ENCODE measurements at places on chromosomes 16 and 17. TPM values are rescaled to one million over a fixed set of nuclear protein-coding genes. Genes with fewer than 3 reads are reported as not detected.

AURKB gene
- polyA plus RNA-seq, result 22.6 TPM

GRCh38 chr17:58315281-58315711, 13.3 kb downstream of the TSPOAP1 start:
- no peak for DNase-seq

C16orf86 gene
- polyA plus RNA-seq, result 1.4 TPM

DNA sequence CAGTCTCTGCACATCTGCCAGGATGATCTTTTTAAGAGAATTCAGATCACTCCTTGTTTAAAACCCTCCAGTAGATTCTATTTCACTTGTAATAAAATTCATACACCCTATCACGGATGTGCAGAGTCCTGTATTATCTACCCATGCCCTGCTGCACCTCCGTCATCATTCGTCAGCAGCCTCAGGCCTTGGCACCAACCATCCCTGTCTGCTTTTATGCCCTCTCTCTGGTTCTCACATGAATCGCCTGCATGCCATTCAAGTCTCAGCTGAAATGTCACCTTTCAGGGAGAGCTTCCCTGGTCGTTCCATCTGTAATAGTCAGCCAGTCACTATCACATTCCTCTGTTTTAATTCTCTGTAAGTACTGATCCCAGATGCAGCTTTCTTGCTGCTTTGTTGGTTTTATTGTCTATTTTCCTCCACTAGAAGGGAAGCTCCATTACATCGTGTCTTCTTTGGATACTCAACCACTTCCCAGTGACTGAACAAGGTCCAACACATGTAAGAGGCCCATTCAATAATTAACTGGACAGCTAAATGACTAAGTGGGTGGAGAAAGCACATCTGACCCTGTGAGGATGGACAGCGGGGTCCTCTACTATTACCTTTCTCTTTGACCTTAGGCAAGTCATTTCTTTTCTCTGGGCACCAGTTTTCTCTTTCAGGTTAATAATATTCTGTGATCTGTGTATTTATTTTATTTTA, 81.2 kb upstream of the GOT2 start:
- DNase-seq, result no peak

ASPSCR1 gene
- 24.9 TPM for polyA plus RNA-seq

DNA sequence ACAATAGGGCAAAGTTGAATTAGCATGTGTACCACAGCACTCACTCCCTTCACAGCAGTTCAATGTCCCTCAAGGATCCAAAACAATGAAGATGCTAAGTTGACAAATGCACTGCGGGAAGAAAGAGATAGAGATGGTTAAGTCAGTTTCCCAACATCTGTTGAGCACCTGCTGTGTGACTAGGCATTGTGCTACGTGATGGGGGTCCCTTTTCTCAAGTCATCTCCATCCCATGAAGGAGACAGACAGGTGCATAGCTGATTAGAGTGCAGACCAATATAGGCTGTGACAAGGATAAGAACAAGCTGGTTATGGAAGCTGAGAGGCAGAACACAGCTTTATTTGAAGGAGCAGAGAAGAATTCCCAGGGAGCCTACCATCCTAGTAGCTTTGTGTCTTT, 114.2 kb downstream of the HAPSTR1 start:
- no peak for DNase-seq
